ENCODE measurements at places on chromosomes 2 and 18.
A peak's percentile ranks its signal among the peaks of the same experiment; 100 is the strongest.

DNA sequence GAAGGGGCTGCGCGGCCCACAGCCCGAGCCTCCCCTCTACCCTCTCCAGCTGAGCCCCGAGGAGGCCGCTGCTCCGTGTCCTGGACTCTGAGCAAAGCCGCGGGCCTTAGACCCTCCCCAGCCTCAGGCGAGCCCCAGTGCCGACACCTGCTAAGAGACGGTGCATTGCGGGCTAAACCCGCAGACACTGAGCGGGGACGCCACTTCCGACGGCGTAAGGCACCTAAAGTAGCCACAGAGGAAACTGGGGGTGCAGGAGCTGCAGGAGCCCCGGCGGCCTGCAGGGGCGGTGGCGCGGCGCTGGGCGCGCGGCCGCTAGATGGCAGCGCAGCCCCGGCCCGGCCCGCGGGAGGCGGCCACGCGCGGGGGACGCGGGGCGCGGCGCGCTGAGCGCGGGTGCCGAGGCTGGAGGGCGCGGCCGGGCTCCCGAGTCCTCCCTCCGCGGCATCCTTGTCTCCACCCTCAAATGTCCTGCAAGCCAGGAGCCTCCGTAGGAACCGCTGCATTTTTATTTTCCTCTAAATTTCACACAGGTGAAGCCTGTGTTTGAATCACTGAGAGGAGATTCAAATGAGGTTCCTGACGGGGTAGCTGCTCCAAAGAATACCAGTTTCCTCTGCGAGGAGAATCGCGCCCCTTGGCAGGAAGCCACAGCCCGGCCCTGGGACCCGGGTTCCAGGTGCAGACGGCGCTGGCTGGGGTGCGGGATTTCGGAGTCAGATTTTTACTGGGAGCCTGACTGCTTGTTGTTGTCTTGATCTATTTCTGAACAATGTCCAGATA lies 650.5 kb downstream of the GALR1 start:
- no peak for DNase-seq

DNA sequence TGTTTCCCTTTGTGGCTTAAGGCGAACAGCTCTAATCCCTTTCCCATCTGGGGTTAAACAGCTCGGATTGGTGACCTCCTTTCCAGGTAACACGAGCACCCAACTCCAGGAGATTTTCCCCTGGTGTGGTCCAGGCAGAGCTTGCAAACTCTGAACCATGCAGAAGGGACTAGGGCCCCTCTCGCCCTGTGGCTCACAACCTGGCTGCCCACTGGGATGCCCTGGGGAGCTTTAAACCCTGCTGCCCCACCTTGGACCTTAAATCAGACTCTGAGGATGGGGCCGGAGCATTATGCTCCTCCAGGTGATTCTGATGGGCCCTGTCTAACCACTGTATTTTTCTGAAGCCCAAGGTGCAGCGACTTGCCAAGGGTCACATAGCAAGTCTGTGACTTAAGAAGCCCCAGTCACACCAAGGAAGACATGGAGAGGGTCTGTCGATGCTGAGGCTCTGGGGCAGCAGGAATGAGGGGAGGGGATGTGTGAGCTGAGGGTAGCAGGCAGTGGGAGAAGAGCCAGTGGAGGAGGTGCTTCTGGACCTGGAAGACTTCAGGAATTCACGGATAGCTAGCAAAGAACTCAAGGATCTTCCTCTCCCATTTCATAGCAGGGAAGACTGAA lies 5.9 kb downstream of the ARID5A start:
- no peak for DNase-seq

DNA sequence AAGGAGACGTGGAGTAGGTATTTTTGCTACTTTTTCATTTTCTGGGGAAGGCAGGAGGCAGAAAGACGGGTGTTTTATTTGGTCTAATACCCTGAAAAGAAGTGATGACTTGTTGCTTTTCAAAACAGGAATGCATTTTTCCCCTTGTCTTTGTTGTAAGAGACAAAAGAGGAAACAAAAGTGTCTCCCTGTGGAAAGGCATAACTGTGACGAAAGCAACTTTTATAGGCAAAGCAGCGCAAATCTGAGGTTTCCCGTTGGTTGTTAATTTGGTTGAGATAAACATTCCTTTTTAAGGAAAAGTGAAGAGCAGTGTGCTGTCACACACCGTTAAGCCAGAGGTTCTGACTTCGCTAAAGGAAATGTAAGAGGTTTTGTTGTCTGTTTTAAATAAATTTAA lies 3.4 kb downstream of the FZD7 start:
- DNase-seq, result no peak

DNA sequence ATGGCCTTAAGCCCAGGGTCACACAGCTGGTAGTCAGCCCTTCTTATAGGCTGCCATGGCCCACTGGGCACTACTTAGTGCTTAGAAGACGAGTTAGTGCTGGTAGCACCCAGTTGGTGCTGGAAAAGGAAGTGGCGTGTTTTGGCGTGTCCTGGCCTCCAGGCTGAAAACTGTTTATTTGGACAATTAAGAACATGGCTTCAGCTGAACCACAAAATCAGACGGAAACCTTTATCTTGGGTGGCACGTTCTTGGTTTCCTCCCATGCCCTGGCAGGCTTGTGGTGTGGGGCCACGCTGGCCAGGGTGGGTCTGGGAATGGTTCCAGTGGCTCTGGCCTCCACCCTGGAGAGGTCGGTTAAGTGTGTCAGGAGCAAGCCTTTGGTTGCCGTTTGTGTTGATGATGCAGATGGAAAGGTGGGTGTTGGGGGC lies 141.5 kb upstream of the HAAO start:
- no peak for DNase-seq

DNA sequence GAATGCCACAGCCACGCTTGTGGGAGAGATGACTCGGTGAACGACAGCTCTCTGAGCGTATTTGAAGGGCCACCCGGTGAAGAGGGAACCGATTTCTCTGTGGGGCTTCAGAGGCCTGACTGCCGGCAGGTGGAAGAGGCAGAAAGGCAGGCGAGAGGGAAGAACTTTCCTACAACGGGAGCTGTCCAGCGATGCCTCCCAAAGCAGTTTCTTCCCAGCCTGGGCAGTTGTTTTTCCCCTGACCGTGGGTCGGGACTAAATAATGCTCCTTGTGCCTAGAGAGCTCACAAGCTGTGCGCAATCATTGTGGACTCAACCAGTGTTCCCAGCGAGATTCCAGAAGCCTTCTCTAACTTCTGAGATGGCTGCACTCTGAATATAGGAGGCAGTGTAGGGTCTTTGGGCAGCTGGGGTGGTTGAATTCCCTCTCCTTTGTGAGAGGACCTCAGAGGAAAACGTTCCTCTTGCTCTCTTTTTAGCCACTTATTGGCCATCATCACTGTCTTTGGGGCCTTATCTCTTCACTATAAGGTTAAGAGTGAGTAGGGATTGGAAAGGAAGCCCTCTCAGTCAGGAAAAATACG lies 710 bp downstream of the SEC11C start:
- DNase-seq, result peak; percentile 63

DNA sequence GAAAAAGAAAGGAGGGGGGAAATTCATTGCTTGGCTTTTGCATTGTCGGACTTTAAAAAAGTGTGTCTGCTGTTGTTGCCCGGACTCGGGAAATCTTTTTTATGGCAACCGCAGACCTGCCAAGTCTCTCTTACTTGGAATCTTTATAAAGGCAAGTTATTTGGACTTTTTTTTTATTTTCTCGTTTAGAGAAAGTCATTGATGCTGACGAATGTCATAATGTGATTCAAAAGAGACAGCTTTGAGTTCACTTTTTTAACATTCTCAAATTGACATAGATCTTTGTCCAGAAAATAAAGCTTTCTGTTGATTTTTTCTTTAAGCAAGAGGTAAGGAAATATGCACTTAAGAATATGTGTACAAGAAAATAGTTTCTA lies 651 bp upstream of the ZNF521 start:
- DNase-seq, result no peak

GRCh38 chr18:13265008-13265910 lies 46.7 kb downstream of the LDLRAD4 start:
- no peak for DNase-seq

DNA sequence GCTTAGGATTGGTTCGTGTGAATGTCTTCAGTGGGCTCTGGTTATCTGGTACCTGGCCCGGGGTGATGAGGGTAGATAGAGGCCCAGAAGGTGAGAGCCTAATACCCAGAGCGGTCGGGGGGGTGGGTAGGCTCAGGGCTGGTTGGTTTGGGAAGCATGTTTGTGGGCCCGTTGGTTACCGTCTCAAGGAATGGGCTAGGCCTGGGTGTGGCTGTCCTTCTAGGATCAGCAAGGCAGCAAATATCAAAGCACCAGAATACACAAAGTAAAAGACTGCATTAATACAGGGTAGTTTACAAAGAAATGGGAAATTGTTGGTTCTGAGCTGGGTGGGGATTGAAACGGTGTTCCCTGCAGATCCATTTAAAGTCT lies 6.0 kb upstream of the IL1R2 start:
- DNase-seq, result no peak

DNA sequence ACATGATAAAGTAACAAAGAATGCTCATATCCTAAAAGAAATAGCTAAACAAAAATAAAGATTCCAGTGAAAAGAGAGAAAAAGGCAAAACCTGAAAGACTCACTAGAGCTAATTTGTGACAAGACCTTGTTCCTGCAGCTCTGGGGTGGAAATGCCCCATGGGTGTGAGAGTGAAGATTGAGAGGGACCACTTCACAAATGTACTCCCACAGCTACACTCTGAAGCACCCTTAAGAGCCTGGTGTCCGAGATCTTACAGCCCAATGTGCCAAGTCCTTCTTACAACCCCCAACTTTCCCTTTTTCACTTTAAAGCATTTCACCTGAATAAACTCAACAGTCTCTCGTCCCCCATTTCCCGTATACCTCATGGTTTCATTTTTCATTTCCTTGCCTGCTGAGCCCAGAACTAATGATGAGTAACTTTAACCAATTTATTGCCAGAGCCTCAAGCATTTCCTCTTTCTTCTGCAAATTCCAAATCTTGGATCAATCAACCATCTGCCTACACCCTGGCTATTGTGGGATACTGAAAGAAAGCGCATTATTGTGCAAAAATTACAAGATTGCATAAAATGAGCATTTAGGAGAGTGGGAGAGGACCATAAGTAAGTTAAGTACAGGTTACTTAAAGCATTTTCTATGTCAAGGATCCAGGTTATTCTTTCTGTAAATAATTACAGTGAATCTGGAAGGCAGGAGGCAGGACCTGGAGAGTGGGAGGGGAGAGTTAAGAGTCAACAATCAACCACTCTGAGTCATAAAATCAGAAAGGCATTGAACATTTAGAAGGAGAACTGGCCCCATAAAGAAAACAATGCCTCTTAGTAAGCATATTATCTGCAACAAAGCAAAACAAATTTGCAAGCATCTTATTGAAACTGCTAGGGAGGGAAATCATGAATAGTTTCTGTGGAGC lies 804.4 kb upstream of the CELF4 start:
- DNase-seq, result no peak

DNA sequence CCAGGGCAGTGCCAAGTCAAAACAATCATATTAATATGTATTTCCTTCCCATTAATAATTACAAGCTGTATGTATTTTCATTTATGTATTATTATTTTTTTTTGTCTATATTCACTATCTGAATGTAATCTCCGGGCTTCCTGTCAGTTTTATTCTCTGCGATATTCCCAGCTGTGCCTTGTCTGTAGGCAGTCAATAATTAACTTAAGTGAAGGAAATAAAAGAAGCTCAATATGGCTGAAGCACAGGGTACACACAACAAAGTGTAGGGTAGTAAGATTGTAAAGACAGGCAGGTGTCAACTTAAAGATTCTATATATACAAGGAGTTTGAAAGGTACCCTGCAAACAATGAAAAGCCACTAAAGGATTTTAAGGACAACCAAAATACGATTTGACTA lies 122.9 kb downstream of the ROCK1 start:
- no peak for DNase-seq

- DNase-seq, result no peak
Measured at GRCh38 chr2:40434731-40435271, 17.1 kb downstream of the SLC8A1 start.

DNA sequence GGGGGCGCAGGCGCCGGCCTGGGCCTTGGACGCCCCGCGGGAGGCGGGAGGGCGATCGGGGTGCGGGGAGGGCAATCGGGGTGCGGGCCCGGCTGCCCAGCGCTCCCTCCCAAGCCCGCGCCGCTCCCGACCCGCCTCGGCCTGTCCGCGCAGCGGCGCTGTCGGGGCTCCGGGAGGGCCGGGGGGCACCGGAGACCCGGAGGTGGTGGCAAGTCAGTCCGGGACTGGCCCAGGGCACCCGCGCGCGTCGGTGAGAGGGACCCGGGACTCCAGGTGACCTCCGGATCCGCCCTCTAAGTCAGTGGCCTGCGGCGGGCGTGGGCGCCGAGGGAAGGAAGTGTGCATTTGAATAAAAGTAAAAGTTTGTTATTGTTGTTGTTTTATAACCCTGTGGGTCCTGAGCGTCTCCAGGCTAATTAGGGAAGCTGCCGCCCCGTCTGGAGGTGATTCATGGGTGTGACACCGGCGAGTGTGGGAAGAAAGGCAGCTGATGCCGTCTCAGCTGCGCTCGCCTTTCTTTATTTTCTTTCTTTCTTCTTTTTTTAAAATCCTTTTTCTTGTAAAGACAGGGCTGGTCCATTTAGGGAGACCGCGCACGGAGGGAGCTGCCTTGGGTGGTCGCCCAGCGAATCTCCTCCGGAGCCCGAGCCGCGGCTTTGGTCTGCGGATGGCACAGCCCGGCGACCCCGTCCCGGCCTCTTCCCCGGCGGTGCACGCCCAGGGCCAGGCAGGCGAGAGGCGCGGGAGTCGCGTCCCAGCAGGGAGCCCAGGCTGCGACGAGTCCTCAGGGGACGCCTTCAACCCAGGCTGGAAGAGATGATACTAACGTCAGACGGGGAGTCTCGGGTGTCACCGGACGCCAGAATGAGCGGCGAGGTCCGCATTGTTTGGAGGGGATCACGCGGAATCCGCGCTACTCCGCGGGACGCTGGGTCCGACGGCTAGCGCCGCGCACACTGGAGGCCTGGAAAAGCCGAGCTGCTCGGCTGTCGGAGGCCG lies 627 bp upstream of the CRACDL start:
- no peak for DNase-seq

GRCh38 chr18:9283791-9284190 lies 50.8 kb upstream of the TWSG1 start:
- no peak for DNase-seq

DNA sequence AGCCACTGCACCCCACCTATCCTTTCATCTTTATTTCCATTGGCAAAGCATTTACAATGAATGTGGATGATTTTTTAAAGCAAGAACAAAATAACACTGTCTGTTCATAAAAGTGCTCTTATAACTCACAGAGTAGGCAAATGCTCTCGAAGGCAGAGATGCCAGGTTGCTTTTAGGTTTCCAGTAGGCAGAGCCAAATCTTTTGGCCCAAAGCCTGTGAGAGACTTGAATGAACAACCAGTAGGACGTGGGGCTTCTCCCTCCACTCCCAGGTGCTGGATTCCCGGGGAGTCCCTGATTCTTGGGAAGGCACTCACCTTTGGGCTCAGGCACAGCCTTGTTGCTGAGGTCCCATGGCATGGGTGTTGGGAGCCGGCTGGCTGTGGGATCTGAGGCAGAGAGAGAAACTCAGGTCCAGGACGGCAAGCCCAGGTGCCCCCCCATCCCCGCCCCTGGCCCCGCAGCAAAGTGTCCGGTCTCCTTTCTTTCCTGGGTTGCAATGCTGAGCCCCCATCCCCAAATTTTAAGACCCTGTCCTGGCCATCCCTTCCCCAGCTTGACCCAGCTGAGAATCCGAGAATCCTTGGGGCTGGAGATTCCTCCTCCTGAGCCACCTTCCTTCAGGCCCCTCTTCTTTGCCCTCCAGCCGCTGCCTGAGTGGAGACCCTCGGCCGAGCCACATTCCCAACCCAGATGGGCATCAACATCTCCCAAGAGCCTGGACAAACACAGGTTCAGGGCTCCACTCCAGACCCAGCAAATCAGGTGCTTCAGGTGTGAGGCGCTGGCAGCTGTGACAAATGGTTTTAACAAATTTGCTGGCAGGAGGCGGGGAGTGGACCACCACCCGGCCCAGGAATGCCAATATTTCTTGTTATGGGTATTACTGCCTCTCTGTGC lies 5.8 kb downstream of the NEURL3 start:
- no peak for DNase-seq

- no peak for DNase-seq
Measured at GRCh38 chr2:27715318-27716210, 51.9 kb downstream of the SLC4A1AP start.

Measured in nucleus accumbens (tissue), 56 donors.